ENCODE measurements at places on chromosomes 13 and 19.
A peak's percentile ranks its signal among the peaks of the same experiment; 100 is the strongest.

DNA sequence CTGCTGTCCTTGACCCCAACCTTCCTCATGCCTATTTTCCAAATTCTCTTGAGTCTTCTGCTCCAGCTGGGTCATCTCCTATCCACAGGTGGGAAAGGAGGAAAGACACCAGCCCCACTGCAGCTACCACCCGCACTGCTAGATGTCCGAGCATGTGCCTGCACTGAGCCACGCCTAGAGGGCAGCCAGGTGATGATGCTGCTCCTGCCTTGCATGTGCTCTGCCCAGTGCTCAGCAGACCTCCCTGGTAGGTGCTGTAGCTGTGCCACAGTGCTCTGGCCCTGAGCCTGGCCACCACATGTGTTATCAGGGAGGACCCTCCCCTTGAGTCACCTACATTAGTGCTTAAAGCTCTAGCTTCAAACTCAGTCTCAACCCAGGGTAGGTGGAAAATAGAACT is 6.9 kb upstream of the CYSLTR2 start:
- no peak for DNase-seq

GRCh38 chr13:77437267-77437666 is 98.2 kb upstream of the SCEL start:
- DNase-seq: no peak

DNA sequence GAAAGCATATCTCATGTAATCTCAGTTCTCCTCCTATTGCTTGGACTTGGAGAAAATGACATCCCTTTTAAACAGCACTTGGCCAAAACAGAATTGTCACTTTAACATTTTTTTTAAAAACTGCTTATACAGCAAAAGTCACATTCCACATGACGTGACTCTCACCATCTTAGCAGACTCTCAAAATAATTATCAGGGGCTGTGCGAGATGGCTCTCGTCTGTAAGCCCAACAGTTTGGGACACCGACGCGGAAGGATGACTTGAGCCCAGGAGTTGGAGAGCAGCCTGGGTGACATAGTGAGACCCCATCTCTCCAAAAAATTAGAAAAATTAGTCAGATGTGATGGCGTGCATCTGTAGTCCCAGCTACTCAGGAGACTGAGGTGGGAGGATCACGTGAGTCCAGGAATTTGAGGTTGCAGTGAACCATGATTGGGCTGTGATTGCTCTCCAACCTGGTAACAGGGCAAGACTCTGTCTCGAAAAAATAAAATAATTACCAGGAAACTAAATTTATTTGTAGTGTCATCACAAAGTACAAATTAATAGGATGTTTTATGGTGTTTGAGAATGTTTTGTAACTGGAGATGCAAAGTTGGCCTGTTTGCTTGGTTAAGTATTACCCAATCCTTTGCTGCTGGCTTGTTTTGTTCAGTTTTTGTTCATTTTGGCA is 8.8 kb downstream of the SAFB start:
- no peak for DNase-seq

GRCh38 chr13:26531742-26532141 is 25.7 kb upstream of the WASF3 start:
- no peak for DNase-seq

DNA sequence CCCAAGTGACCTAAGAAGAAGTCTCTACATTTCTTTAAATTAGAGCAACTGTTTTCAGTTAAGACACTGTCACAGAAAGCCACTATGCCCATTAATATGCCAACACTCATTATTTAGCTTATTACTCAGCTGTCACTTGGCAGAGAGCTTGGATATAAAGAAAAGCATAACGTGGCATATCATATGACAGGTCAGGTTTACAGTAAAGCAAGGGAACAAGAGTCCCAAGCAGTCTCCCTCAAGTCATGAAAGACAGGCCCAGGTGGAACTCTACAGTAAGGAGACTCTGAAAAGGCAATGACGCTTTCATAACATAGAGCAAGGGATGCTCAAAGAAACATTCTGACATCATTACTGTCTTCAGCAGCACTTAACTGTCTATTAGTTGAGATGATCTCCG is 6.3 kb downstream of the LHFPL6 start:
- DNase-seq: no peak

- DNase-seq: no peak
Observed at GRCh38 chr13:89687066-89687465, 1660.4 kb upstream of the MIR17HG start.

- DNase-seq: no peak
Observed at GRCh38 chr13:35699825-35700510, 223.5 kb upstream of the MAB21L1 start.

- DNase-seq: no peak
Observed at GRCh38 chr19:23436318-23436717, 41.0 kb upstream of the ZNF91 start.

DNA sequence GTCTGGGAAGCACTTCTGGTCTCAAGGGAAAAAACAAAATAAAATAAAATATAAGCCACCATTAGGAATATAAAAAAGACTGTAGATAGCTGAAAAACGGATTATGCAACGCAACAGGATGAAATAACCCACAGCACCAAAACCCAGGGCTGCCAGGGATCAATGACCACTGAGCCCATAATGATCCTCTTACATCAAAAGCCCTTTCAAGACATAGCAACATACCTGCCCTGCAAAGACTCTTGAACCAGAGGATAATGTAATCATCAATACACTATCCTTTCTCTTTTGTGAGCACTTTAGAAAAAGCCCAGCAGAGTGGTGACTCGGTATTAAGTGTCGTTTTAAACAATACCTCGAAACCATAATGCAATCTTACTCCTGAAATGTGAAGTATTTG is 235.0 kb upstream of the SOX21 start:
- DNase-seq: no peak

GRCh38 chr19:38004186-38004520 is 97.1 kb downstream of the SIPA1L3 start:
- DNase-seq: no peak

GRCh38 chr19:56134654-56134921 is 6.5 kb upstream of the ZNF444 start:
- no peak for DNase-seq

DNA sequence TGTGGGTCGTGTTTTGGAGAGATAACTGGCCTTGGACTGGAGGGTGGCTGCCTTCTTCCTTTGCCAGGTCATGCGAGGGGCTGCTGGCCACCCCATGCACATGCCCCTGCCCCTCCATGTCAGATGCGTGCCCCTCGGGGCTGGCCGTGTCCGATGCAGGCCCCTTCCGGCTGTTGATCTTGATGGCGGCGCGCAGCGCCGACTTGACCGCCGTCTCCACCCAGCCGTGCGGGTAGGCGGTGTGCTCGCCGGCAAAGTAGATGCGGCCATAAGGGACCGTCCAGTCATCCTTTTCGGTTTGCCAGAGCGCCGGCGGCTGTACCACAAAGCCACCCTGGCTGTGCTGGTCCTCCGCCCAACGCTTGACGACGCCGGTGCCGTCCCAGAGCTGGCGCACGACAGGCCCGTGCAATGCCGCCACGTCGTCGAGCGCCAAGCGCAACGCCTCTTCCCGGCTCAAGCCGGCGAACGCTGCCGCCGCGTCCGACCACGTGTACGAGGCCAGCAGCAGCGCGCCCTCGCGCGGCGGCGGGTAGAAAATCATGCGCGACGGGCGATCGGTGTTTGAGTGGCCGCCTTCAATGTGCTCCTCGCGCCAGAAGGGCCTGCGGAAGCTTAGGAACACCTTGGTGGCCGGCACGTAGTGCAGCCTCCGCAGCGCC is 6.9 kb downstream of the IL4I1 start:
- peak; percentile 78 for DNase-seq

DNA sequence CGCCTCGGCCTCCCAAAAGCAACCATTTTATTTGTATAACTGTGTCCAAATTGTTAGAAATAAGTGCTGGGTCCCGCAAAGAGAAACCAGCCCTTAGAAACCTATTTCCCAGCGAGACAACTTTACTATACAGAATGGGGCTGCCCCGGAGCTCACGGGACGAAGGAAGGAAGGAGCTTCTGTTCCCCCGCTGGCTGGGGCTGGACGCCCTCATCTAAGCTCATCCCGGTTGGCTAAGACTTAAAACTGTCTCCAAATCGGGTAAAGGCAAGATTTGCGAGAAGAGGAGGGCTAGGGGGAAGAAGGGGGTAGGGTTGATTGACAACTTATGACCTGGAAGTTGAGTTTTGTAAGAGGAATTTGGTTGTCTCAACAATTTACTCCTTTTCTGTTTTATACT is 12.3 kb upstream of the BSG start:
- DNase-seq: no peak

GRCh38 chr13:93547886-93548285 is 321.3 kb downstream of the GPC6 start:
- DNase-seq: no peak

DNA sequence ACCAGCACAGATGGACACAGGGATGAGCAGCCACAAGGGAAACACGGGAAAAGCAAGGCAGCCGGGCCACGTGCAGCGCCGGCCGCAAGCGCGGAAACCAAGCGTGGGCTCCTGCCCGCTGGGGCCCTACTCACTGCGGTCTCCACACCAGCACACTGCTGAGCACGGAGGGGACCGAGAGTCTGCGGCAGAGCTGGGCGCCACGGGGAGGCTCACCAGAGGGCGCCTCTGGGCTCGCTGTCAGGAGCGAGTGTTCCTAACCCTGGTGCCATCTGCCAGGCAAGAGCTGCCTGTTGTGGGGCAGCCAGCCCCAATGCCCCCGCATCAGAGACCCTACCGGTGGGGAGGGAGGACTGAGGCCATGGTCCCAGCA is 26.5 kb downstream of the MPND start:
- DNase-seq: peak; percentile 56

- DNase-seq: no peak
Observed at GRCh38 chr13:101242720-101243119, 173.6 kb downstream of the NALCN start.

DNA sequence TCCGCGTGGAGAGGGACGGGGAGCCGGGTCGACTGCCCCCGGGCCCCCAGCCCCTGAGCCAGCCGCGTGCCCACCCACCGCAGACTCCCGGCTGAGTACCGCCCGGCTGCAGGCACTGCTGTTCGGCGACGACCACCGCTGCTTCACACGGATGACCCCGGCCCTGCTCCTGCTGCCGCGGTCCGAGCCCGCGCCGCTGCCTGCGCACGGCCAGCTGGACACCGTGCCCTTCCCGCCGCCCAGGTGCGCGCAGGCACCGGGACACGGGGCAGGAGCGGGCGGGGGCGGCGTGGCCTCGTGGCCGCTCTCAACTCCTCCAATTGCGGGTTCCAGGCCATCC is 1.6 kb downstream of the AMH start:
- no peak for DNase-seq

DNA sequence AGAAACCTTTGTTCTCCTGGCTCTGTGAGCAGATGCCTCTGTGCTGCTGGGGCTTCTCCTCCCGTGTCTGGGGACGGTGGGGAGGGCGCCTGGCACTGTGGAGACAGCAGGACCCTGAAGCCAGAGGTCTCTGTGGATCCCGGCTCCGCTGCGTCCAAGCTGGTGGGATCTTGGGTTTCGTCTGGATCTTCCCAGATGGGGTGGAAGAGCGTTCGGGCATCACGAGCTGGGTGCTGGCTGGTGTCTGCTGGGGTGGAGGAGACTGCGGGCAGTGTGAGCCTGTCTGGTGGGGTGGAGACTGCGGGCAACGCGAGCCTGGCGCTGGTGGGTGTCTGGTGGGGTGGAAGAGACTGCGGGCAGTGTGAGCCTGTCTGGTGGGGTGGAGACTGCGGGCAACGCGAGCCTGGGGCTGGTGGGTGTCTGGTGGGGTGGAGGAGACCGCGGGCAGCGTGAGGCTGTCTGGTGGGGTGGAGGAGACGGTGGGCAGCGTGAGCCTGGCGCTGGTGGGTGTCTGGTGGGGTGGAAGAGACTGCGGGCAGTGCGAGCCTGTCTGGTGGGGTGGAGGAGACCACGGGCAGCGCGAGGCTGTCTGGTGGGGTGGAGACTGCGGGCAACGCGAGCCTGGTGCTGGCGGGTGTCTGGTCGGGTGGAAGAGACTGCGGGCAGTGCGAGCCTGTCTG is 5.6 kb downstream of the TEX29 start:
- no peak for DNase-seq

- DNase-seq: no peak
Observed at GRCh38 chr19:28485292-28485691, 727.7 kb downstream of the UQCRFS1 start.

GRCh38 chr19:4373601-4374497 is 26.5 kb downstream of the SH3GL1 start:
- DNase-seq: no peak

GRCh38 chr13:45565331-45565730 is 50.2 kb downstream of the ERICH6B start:
- no peak for DNase-seq

DNA sequence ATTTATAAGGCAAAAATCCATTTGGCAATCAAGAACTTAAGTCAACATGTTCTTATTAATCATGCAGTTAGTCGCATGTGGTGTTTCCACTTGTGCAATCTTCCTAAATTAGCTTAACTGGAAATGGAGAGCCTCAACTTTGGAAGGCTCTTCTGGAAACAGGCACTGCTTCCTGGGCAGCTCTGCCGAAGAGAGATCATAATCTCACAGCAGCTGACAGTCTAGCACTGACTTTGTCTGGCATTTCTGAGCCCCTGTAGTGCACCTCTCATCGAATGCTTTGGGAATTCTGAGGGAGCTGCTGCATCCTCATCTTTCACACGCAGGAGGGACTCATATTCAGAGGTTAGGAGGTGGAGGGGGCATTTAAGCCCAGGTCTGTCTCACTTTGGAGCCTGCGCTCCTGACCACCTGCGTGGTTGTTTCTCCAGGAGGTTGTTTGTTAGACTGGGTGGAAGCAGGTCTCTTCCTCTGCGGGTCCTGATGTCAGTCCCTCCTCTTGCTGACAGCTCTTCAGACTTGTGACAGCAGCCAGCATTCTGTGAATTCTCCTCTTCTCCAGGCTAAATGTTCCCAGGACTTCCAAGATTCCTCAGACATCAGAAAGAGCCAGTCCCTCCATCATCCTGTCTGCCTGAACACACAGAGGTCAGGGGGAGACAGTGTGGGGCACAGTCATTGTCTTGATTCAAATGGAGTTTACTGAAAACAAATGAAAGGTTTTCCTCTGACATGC is 100.4 kb upstream of the GJB6 start:
- no peak for DNase-seq

GRCh38 chr19:54653181-54653809 is 9.5 kb upstream of the LILRB4 start:
- no peak for DNase-seq

DNA sequence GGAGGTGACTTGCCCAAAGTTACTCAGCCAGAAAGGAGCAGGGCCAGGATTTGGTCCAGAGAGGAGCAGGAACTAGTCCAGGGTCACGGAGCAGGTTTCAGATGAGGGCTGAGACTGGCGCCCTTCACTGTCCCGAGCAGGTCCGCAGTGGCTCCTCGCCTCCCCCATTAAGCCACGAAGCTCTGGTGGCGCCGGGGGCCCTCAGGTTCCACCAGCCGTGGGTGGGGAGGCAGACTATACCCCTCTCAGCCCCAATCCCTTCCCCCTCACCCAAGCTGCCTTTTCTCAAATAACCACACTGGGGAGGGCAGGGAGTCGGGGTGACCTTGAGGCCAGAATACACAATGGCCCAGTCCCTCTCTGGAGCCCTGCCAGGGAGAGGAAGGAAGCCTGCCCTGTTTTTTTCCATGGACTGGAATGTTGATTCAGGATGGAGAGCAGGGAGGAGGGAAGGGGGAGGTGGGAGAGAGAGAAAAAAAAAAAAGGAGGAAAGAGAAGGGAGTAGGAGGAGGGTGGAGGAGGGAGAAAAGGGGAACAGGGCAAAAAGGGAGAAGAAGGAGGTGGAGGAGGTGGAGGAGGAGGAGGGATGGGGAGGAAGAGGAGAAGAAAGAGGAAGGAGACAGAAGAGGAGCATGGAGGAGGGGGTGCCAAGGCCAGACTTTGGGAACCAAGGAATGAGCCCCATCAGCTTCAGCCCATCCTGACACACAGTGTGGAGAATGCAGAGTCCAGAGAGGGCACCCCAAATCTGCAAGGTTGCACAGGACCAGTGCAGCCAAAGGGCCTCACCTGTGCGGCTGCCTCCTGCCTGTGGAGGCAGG is 19.7 kb downstream of the CEACAM16 start:
- peak; percentile 65 for DNase-seq

- DNase-seq: no peak
Observed at GRCh38 chr19:42309686-42310085, 3.4 kb upstream of the TMEM145 start.

Measured in endothelial cell (in vitro differentiated cells).